ENCODE measurements at places on chromosomes 6 and 20.

GRCh38 chr6:165701564-165702354, 38.7 kb upstream of the PDE10A start:
- no peak for DNase-seq

- DNase-seq, result no peak
Observed at GRCh38 chr20:59322585-59323454, 22.4 kb downstream of the EDN3 start.

- DNase-seq, result no peak
Observed at GRCh38 chr20:60238992-60239660, 280.9 kb downstream of the CDH26 start.

DNA sequence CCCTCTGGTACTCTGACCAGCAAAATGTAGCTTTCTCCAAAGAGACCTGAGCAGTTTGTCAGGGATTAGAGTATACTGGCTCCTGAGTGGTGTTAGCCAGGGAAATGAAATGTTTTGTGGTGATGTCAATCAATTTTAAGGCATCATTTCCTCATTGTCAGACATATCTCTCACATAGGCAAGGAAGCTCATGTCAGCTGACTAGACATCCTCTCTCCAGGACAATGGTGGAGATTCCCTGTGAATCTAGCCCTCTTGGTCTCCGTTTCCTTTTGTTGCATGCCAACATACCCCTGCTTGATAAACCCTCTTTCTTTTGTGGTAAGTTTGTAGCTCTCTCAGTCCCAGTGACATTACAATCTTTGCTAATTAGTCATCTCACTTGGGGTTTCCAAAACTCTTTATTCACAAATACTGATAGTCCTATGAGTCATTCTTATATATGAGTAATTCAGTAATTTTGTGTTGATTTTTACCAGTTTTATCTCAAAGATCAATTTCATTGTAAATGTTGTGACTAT, 135.6 kb upstream of the PTPRK start:
- no peak for DNase-seq

- DNase-seq, result no peak
Observed at GRCh38 chr20:8433291-8433690, 301.2 kb downstream of the PLCB1 start.

- no peak for DNase-seq
Observed at GRCh38 chr6:20227350-20227749, 15.1 kb upstream of the MBOAT1 start.

DNA sequence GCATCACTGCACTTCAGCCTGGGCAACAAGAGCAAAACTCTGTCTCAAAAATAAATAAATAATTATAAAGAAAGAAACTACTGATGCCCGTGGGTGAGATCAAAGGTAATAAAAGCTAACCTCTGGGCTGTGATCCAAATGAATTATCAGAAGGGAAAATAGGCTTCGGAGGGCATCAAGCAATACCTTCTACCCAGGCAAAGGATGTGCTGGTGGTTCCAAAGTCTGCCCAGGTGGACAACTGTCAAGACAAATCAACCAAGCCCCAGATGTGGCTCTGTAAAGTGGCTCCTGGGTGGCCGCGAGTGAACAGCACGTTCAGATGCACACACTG, 95.6 kb downstream of the SCML4 start:
- no peak for DNase-seq

GRCh38 chr6:22059126-22059525, 237.7 kb downstream of the PRL start:
- DNase-seq, result no peak

- no peak for DNase-seq
Observed at GRCh38 chr6:100472674-100473073, 8.0 kb upstream of the SIM1 start.

DNA sequence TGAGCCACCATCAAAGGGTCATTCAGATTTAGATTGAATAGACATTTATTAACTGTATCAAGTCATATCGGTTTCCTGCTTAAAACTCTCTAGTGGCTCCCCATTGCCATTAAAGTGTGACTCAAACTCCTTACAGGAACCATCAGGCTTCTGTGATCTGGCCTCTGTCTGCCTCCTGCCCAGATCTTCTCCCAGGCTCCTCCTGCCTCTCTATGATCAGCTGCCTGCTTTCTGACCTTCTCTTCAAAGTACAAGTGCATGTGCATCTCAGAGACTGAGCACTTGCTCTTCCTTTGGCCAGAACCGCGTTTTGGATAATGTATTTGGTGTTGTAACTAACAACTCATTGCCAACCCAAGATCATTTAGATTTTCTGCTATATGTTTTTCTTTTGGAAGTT, 52.7 kb downstream of the IL20RA start:
- no peak for DNase-seq

DNA sequence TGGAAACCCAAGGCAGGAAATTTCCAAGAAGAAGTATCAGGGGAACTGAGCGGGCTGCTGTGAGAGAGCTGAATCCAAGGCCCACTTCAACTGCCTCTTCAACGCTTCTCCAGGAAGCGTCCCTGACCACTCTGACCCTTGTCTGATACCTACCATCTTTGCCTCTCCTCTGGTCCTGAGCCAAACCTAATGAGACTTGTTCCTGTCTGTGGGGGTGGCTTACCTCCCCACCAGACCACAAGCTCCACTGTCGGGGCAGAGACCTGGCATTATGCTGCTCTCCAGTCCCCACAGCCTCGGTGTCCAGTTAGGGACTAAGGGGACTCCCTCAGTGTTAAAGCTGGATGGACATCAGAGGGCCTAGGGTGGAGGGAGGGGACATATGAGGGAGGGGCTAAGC, 49.7 kb downstream of the LRFN2 start:
- no peak for DNase-seq

DNA sequence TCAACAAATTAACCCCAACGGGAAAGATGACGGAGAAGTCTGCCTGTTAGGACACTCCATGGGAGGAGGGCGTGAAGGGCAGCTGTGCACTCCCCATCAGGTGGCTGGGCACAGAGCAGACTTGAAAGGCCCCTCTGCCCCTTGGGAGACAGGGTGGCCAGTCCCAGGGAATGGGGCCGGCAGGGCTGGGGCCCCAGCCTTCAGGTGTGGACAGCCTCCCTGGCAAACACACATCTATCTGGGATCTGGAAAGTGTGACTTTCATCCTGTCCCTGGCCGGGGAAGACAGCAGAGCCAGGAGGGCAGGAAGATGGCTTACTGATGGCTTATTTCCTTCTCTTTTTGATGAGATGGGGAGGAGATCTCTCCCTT, 4.5 kb upstream of the FRMD1 start:
- no peak for DNase-seq

DNA sequence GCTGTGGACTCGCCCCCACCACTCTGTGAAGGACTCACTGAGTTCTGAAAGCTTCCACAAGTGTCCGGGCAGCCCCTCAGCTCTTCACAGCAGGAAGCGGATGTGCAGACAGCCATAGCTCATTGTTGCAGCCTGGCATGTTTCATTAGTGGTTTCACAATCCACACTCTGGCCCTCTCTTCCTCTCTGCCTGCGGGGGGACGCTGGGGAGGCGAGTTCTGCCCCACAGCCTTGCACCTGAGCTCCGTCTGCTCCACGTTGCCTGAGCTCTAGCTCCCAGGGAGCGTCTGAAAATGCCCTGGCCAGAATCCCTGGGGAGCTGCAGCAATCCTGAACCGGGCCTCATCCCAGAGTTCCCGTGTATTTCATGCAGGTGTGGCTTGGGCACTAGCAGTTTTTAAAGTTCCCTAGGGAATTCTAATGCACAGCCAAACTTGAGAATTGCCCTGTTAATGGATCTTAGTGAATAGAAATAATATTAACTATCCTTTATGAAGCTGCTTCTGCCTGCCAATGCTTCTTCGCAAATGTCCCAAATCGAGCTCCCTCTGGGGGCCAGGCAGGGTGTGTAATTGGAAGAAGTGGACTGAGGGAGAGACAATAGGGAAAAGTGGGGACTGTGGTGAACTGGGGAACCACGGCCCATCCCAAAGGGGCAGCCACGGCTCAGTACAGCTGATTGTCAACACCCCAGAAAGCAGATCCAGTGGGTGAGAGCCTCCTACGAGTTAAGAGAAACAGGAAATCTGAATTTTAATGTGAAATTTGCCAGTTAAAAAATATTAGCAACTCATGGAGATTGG, 51.5 kb downstream of the CTCFL start:
- peak; percentile 42 for DNase-seq

DNA sequence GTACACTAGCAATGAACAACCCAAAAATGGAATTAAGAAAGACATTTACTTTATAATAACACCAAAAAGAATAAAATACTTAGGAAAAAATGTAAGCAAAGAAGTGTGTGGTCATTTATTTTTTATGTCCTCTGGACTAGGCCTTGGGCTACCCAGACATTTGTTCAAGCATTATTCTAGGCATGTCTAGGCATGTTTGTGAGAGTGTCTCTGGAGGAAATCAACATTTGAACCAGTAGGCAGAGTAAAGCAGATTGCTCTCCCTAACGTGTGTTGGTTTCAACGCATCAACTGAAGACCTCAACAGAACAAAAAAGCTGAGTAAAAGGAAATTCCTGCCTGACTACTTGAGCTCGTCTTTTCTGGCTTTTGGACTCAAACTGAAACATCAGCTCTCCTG, 84.5 kb downstream of the ANKEF1 start:
- DNase-seq, result no peak

DNA sequence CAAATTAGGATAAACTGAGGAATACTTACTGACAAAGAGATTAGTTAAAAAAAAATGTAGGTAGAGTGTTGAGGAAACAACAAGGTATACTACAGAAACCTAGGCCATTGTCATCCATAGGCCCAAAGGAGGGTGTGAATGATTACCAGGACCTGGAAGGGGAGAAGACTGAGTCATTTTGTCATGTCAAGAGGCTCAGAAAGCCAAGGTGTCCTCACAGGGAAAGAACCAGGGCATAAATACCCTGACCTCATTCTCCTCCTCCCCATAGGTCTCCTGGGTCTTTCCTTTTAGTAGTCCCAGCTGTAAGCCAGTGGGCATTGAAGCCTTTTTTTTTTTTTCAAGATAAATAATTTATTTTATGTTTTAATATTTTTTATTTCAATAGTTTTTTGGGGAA, 582.1 kb upstream of the JAG1 start:
- no peak for DNase-seq

DNA sequence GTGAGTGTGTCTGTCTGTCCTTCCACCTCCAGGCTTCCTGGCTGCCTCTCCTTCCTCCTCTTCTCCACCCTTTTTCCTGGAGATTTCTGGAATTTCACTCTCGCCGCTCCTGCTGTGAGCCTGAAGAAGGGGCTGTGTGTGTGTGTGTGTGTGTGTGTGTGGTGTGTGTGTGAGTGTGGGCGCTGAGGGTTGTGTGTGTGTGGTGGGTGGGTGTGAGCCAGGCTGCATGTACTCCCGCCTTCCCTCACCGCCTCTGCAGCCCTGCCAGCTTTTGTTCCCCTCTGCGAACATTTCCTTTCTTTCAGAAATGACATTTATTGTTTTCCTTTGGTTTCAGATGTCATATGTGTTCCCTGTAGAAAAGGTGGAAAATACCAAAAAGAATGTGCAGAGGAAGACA, 76.0 kb downstream of the SRC start:
- no peak for DNase-seq

- DNase-seq, result peak; percentile 11
Observed at GRCh38 chr6:107061125-107062020, 33.4 kb downstream of the MTRES1 start.

GRCh38 chr6:2209226-2209809, 36.1 kb downstream of the GMDS start:
- peak; percentile 42 for DNase-seq

DNA sequence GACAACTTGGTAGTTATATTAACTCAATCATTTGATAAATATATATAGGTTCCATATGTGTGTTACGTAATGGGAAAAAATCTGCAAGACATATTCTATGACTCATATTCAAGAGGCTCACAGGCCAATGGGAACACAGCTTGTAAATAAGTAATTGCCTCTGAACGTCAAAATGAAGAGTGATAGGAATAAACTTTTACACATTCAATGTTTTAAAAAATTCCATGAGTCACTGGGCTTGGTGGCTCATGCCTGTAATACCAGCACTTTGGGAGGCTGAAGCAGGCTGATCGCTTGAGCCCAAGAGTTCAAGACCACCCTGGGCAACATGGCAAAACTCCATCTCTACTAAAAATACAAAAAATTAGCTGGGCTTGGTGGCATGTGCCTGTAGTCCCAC, 209.4 kb upstream of the MCHR2 start:
- no peak for DNase-seq

GRCh38 chr6:39777218-39777617, 15.0 kb upstream of the DAAM2 start:
- no peak for DNase-seq

- DNase-seq, result no peak
Observed at GRCh38 chr20:4366076-4366475, 350.7 kb upstream of the RNF24 start.

DNA sequence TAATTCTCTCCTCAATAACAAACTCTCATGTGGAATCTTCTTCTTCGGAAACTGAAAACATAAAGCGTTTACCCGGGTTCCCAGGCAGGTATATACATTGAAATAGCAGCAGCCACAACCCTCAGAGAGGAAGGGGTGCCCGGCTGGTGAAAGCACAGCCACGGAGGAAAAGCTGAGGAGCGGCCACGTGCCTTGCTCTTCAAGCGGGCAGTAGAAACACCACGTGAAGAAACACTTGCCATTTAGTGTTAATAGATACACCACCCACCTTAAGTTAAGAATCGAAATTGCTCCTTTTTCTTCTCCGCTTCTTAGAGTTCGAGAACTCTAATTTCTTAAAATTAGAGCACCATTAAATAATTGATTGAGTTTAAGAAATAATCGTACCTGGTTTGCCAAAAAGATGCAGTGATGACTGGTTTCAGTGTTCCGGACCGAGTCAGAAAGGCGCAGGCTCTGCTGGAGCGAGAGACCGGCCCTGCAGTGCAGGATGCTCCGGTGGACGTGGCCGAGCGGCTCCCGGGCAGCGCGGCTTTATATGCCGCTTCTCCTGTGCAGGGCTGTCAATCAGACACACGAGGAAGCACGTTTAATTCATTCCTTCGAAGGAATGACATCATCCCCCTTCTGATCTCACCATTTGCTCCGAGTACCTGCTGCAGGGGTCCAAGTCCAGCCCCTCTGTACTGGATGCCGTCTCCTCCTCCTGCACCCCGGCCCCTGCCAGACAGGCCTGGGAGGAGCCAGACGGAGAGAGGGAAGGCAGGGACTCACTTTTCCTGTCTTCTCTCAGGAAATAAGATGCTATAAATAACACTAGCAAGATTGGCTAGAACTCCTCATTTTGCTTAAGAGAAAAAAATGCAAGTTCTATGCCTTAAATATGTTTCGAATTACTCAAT, at the start of gene THBS2:
TSS of gene THBS2 (minus strand) at position 510 of the 902 bp plus-strand sequence. CDS start 3,062 bp downstream, outside the sequence.
- DNase-seq, result no peak

GRCh38 chr6:152161501-152161900, 354.0 kb downstream of the ESR1 start:
- DNase-seq, result no peak

- no peak for DNase-seq
Observed at GRCh38 chr20:41049451-41049850, 20.8 kb downstream of the TOP1 start.

DNA sequence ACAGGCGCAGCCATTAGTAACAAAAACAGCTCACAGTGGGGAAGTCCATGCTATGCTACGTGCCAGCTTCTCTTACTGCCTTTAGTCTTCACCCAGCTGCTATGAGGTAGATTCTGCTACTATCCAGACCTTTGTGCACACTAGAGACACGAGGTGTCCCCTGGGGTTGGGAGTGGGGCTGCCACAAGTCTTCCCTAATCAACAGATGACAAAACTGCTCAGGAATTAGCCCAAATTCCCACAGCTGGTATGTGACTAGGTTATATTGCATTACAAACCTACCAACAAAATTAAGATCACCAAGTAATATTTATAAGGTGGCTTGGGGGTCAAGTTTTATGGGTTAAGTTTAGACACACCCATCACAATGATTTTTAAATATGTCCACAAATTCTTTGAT, 63.3 kb downstream of the PSMB1 start:
- no peak for DNase-seq
